ENCODE measurements at places on chromosomes 3 and 15. TPM values are rescaled to one million over a fixed set of nuclear protein-coding genes. Genes with fewer than 3 reads are reported as not detected.

DNA sequence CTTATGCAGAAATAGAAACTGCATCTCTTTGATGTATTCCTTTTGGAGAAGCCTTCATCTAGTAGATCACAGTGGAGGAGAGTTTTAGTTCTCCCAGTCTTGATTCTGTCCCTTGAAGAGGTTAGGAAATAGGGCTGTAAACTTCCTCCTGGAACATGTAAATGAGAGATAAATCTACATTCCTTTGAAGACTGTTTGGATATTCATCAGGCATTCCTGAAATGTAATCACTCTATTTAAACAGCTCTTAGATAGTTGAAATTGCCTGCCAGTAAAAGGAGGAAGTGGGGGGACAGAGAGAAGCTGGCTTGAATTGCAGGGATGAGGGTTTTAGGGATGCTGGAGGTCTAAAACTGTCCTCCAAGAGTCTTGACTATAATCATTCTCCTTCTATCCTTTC lies 254.3 kb upstream of the LRRC3B start:
- no peak for DNase-seq

DNA sequence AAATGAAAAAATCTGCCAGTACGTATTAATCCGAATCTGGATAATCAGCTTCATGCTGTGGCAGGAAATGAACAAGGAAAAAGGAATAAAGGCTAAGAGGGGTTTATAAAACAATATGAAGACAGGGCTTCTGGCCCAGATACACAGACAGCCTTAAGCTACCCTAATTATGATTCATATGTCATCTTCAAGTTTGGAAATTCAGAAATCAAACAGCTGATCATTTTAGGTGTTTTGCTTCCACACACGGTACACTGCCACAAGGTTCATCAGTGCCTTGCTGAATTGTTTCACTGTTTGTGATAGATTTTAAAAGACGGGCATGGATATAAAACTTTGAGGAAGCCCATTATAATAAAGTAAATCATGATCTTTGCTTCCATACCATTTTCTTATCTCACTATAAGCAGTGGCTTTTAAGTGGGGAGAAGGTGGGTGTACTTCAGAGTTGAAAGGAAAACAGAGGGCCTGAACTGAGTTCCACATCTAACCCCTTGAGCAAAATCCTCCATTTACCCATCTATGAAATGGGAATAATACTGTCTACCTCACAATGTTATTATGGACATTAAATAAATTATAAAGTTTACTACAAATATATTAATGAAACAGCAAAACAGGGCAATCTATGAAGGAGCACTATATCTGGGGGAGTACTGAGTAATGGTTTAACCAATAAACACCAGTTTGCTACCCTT lies 15.7 kb downstream of the GTPBP8 start:
- DNase-seq = no peak

DNA sequence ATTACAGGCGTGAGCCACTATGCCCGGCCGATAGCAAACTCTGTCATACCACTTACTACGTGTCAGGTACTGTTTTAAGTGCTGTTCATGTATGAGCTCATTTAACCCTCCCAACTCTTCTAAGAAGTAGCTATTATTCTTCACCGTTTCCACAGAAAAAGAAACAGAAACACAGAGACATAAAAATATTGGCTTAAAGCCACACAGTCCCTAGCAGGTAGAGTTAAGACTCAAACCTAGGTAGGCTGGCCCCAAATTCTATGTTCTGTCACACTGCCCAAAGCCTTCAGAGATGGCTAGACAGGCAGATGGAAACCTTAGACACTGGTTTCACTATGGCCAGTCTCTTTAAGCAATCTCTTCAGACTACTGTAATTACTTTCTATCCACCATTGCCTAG lies 149.8 kb upstream of the KCNMB2 start:
- no peak for DNase-seq

SERINC4 gene
- total RNA-seq = 0.17 TPM

GRCh38 chr3:71961891-71962290 lies 176.9 kb upstream of the PROK2 start:
- DNase-seq = no peak

Data from H9 (cell line).